C1 segment of cervical spinal cord (tissue), 14 donors: ENCODE measurements at places on chromosomes 3 and 15.

- no peak for DNase-seq
Observed at GRCh38 chr15:94259121-94259751, 27.9 kb downstream of the MCTP2 start.

- DNase-seq: no peak
Observed at GRCh38 chr15:98722645-98723044, 74.3 kb downstream of the IGF1R start.

DNA sequence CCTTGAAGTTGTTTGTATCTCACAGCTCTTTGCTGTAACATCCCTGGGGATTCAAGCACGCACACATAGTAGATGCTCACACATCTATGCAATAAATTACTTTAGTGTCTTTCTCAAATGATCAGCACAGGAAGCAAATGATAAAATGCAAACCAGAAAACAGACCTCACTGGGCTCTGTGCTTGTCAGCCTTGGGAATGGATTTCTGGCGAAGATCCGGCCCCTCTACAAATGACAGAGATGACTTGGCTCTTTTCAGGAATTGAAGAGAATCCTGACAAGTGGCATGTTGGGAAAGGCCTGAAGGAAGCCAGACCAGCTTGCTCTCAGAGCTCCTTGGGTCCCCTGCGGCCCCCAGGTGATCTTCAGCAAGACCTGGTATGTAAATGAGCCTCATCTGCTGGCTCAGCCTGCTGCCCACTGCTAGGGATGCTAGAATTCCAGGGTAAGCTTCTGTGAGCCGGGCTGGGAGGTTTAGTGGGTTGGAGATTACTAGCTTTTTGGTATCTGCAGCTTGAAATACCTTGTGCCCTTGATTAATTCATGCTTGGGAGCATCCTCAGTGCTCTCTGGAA, 54.1 kb downstream of the LPP start:
- DNase-seq: no peak

DNA sequence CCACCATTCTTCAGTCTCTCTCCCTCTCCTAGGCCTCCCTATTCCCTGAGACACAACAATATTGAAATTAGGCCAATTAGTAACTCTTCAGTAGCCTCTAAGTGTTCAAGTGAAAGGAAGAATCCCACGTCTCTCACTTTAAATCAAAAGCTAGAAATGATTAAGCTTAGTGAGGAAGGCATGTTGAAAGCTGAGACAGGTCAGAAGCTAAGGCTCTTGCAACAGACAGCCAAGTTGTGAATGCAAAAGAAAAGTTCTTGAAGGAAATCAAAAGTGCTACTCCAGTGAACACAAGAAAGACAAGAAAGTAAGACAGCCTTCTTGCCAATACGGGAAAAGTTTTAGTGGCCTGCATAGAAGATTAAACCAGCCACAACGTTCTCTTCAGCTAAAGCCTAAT, 41.3 kb downstream of the PPM1L start:
- DNase-seq: no peak

DNA sequence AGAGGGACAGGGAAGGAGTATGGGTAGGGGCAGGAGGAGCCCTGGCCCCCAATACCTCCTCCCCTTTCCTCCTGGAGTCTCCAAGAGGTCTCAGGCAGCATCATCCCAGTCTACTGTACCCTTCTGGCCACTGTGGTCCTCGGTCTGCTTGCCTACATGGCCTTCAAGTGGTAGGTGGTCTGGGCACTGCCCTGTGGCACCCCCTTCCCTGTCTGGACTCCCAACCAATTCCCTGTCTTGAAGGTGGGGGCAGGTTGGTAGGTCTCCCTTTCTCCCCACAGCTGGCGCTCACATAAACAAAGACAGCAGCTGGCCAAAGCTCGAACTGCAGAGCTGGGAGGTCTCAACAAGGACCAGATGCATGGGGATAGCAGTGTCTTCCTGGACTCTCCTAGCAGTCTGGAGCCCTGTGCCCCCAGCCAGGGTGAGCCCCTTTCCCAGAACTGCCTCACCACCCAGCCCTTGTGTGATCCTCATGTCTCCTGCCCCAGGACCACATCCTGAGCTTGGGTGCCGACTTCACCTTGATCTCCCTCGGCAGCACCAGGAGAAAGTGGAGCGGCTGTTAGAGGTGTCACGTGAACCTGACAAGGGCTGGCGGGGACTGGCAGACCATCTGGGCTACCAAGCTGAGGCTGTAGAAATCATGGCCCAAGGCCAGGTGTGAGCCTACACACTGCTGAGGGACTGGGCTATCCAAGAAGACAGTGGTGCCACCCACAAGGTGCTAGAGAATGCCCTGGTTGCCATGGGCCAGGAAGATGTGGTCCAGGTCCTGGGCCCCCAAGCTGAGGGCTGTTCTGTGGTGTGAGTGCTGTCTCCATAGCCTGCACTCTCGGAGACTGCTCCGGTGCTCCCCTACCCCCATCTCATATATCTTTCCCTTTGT, 33.1 kb downstream of the NBEAL2 start:
- DNase-seq: no peak

- DNase-seq: no peak
Observed at GRCh38 chr15:51756482-51756881, 5.1 kb downstream of the TMOD2 start.

- DNase-seq: no peak
Observed at GRCh38 chr15:31540633-31541032, 214.0 kb downstream of the KLF13 start.

GRCh38 chr3:131494706-131495105, 8.1 kb downstream of the MRPL3 start:
- DNase-seq: no peak

DNA sequence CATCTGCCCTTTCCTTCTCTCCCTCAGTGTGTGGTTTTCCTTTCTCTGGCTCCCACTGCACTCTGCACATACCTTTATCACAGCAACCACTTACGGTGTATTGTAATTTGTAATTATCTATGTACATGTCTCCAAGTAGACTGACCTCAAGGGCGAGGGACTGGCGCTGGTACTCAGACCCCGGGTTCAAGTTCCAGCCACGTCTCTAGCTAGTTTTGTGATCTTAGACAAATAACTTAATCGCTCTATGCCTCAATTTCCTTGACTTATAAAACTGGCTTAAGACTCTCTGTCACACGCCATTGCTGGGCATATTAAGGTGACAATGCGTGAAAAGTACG, 607 bp upstream of the SENP2 start:
- no peak for DNase-seq

DNA sequence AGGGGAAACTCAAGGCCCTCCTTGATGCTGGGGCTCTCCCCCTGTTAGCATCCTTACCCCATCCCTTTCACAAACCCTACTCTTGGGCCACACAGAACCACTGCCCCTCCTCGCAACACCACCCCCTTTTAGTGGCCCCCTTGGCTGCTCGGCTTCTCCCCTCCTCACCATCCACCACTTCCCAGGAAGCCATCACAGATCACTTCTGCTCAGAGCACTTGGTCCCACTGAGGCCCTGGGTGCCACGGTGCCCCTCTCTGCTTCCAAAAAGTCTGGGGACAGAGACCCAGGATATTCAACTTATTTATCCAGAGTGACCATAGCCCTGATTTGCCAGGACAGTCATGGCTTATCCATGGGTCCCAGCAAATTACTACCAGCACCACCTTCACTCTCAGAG, 2.4 kb downstream of the RHCG start:
- no peak for DNase-seq

DNA sequence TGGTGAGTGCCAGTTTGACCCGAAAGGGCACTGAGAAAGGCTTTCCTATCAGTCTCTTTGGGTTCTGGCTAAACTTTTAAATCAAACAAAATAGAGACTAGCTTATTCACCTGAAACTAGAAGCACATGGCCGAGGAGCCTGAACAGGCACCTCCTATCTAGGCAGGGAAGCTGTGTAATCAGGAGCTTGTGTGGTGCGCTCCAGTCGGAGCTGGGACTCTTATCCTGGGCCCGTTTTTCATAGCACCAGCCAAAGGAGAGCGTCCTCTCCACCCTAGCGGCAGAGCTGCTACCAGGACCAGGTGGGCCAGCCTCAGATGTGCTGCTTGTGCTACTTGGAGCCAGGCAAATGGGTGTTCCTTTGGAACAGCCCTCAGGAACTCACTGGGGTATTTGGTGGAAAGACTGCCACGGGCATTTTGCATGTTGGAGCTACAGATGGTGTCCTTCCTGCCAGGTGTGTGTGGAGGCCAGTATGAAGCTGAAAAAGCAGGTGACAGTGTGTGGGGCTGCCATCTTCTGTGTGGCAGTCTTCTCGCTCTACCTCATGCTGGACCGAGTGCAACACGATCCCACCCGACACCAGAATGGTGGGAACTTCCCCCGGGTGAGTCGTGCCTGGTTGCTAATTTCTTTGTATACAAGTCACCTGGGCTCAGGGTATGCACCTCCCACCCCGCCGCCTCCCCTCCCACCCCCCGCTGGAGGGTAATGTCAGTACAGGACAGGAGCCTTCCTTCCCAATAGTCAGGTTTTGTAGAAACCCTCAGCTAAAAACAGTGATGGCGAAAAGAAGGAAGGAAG, 833 bp downstream of the MAN2A2 start:
- no peak for DNase-seq

DNA sequence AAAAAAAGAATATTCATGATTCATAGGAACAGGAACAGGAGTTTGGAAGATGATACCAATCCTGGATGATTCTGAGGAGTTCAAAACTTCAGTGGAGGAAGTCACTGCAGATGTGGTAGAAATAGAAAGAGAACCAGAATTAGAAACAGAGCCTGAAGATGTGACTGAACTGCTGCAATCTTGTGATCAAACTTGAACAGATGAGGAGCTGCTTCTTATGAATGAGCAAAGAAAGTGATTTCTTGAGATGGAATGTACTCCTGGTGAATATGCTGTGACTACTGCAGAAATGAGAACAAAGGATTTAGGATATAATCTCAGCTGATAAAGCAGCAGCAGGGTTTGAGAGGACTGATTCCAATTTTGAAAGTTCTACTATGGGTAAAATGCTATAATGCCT, 72.7 kb downstream of the GSK3B start:
- DNase-seq: no peak

DNA sequence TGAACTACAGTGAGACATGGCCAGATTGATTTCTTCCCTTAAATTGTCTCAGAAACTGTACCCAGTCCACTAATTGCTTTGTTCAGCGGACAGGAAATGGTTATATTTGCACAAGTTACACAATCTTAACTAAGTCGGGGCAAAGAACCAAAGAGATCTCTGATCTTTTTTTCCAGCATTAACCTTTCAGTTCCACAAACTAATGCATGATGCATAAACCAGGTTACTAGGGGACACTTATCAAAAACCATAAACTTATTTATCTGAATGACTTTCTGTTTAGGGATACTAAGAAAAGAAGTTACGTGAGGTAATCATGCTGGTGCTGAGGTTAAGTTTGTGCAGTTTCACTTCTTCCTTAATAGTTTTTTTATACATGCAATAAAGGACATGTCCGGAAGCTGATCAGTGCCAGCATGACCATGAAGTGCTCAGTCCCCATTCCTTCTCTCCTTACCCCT, 22.4 kb downstream of the FNDC3B start:
- DNase-seq: no peak

DNA sequence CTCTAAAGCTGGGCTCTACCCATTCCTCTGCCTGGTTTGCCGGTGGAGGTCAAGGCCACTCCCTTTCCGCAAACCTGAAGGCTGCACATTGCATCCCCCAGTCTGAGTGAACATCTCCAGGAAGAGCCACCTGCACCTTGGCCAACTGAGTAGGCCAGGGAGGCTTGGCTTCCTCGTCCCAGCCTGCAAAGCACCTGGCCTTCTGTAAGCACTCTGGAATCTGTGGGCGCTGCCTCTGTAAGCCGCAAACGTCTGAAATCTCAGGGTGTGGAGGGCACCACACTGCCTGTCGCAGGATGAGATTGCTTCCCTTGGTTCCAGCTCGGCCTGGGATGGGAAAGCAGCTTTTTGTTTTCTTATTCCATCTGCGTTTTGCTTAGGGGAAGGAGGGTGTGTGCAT, 81.3 kb downstream of the SEC22A start:
- no peak for DNase-seq

DNA sequence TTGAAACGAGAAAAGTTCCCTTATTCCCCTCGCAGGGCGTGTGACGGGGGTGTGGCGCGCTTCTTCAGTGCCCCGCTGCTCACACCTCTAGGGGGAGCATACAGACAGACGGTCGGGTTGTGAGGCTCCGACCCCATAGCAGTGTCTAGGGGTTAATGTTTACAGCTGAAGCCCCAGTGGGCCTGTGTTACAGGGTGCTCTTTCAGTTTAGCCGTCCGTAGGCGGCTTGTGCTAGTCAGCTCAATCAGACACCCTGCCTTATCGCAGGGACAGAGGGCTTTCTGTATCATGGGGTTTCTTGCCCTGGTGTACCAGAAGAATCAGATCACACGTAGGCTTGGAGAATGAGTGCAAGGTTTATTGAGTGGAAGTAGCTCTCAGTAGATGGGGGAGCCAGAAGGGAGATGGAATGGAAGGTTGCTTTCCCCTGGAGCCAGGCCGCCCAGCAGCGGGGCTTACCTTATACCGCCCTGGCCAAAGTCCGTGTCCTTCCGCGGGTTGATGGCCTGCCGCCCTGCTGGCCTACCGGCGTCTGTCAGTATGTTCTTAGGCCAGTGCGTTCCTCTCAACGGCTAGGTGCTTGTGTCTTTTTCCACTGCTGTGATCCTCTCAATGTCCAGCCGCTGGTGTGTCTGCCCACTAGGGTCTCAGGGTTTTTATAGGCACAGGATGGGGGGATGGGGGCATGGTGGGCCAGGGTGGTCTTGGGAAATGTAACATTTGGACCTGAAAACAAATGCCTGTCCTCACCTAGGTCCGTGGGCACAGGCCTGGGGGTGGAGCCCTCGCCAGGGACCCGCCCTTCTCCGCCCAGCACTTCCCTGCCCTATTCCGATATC, 32.2 kb upstream of the ACP3 start:
- DNase-seq: no peak

- no peak for DNase-seq
Observed at GRCh38 chr15:63752075-63752684, 81.6 kb downstream of the HERC1 start.

GRCh38 chr3:64188810-64189560, 36.3 kb downstream of the PRICKLE2 start:
- no peak for DNase-seq

DNA sequence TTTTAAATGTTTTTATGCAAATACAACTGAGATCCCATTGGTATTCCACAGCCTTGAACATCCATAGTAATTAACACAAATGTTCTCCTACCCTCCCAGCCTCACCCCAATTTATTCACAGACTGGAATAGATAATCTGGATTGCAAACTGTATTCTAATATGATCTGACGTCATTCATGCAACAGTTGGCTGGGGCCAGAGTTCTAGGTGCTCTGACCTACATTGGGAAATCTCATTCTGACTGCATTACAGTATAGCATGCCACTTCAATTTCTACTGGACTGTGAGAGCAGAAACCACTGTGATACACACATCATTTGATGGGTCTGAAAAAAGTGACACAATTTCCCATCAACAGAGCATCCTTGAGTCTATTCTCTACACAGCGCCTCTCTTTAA, 403.1 kb downstream of the MAGI1 start:
- no peak for DNase-seq

GRCh38 chr15:60708684-60709083, 229.7 kb upstream of the ICE2 start:
- no peak for DNase-seq

- no peak for DNase-seq
Observed at GRCh38 chr3:53794597-53794996, 51.6 kb downstream of the CHDH start.

GRCh38 chr3:68703066-68703465, 229.3 kb downstream of the TAFA4 start:
- DNase-seq: no peak
